NCI-H1694 treated with DMSO at 0.1 percent for 48 hours (cell line): ENCODE measurements at places on chromosomes 11 and 22.

GRCh38 chr11:58632510-58632909 is 10.0 kb downstream of the CNTF start:
- no peak for DNase-seq

- DNase-seq, result no peak
Observed at GRCh38 chr11:92633820-92634219, 335.6 kb upstream of the MTNR1B start.

GRCh38 chr11:130651066-130651855 is 202.8 kb downstream of the ADAMTS15 start:
- peak; percentile 38 for DNase-seq

DNA sequence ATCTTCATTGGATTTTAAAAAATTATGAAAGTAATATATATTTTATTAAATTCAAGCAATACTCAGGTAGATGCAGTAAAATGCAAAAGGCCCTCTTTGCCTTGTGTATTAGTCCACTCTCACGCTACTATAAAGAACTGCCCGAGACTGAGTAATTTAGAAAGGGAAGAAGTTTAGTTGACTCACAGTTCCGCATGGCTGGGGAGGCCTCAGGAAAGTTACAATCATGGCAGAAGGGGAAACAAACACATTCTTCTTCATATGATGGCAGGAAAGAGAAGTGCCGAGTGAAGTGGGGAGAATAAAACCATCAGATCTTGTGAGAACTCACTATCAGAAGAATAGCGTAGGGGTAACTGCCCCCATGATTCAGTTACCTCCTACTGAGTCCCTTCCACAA is 130.8 kb downstream of the HIPK3 start:
- DNase-seq, result no peak

- peak; percentile 94 for DNase-seq
Observed at GRCh38 chr11:1532014-1532586, 40.0 kb downstream of the DUSP8 start.

GRCh38 chr11:113161711-113162591 is 152.4 kb upstream of the TTC12 start:
- no peak for DNase-seq

DNA sequence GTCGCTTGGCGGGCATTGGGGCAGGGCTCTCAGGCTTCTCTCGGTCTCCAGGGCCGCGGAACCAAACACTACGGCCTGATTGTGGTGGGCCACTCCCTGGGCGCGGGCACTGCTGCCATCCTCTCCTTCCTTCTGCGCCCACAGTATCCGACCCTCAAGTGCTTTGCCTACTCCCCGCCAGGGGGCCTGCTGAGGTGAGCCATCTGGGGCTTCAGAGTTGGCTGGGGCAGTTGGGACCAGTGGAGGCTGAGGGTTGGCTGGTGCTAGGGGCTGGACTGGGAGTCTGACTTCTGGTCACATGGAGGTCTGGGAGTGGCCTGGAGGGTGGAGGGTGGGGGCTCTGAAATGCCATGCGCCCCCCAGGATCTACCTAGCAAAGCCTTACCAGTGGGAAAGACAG is 15.3 kb upstream of the MYRF start:
- no peak for DNase-seq

DNA sequence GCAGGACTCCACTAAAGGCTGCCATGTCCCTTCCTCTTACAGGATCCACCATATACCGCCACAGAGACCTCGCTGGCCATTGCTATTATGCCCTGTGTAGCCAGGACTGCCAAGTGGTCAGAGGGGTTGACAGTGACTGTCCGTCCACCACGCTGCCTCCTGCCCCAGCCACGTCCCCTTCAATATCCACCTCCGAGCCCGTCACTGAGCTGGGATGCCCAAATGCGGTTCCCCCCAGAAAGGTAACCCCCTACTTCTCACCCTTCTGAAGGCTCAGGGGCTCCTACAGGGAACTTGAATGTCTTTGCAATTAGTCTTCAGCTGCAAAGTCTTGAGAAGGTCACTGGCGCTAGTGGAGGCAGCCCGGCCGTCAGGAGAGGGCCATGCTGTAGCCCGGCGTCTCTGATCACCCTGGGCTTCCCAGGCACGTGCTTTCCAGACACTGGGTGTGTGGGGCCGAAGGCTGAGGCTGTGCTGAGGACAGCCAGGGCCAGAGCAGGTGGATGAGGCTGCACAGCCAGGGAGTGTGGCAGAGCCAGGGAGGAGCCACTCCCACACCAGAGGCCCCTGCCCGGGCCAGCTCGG is 30.0 kb upstream of the MUC5B start:
- DNase-seq, result no peak

DNA sequence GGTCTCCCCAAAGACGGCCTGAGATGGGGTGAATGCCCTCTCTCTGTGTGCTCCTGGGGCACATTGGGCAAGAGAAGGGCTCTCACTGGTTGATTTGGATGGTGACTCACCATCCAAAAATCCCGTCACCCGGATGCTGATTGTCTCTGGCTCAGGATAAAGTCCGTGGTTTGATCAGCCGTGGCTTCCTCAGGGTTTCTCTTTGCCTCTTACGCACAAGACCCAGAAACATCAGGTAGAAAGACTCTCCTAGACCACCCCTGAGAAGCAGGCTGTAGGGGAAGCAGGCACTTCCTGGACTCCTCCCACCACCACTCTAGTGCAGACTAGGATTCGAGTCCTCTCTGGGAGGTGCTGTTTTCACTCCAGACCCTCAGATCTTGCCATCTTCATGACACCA is 176.1 kb upstream of the NCAM1 start:
- no peak for DNase-seq

DNA sequence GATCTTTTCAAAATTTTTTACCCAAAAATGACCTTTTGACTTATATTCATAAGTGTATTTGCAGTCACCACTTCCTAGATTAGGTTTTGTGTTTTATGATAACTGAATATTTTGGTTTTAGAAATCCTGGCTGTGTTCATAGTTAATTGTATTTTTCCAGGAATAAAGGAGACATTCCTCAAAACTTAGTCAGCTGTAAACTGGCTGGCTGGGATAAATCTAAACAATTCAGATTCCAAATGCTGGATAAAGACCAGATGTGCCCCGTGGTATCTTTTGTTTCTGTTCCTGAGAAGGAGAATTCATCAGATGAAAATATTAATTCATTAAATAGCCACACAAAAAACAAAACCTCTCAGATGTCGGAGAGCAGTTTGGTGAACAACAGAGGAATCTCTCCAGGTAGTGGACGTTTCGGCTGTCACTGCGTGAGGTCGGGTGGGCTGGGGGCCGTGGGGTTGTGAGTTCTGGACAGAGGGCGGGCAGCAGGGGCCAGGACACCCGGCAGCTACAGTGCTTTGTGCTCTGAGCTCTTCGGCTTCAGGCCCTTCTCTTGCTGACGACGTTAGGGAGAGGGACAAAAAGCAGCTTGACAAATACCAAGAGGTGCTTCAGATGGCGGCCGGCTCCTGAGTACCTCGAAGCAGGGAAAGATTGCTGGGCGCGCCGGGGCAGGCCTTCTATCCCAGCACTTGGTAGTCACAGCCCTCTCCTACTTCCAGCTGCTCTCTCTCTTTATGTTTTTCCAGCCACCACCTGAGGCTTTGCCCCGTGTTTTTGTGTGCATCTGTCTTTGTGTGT is 24.6 kb downstream of the MOV10L1 start:
- peak; percentile 13 for DNase-seq

DNA sequence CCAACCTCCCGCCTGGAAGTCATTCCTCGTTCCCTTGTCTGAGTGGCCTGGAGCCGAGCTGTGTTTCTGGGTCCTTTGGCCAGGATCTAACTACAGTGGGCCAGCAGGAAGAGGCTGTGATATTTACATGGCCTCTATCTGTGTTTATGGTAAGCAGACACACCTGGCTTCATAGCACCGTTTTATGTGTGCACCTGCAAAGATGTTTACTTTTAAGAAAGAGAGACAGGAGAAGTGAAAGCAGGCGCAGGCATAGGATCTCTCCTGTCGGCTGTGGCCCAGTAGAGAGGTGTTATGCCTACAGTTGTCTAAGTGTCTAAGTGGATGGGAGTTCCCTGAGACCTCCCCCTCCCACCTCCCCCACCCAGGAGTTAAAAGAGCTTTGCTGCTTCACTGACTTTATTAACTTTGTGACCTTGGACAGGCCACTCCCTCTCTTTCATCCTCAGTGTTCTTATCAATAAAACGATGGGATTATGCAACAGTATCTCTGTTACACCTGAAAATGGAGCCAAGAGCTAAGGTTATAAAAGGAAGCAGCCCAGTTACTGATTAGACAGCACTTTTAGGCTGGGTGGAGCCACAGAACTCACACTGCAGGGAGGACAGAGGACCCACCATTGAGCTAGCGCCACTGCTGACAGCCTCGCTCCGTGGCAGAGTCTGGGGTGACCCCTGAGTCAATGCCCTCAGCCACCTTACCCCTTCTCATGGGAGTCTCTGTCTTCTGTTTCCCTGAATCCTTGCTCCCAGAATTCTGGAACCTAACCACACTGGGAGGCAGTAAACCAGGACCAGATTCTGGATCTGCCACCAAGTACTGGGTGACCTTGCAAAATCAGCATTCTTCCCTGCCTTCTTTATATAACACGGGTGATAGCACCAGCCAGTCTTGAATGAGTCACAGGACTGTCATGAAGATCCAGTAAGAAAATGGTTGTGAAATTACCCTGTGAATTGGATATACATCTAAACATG is 22.0 kb downstream of the ST14 start:
- DNase-seq, result no peak

GRCh38 chr11:132137289-132137980 is 767.0 kb downstream of the NTM start:
- no peak for DNase-seq

DNA sequence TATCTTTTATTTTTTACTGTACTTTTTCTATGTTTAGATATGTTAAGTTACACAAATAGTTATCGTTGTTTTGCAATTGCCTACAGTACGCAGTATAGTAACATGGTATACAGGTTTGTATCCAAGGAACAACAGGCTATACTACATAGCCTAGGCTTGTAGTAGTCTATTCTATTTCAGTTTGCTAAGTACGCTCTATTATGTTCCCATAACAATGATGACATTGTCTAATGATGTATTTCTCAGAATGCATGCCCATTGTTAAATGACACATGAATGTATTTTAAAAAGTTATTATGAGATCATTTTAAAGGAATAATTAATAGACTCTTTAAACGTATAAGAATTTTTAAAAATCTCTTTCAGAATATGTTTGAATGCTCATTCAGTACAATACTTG is 696.7 kb upstream of the CCDC90B start:
- no peak for DNase-seq

DNA sequence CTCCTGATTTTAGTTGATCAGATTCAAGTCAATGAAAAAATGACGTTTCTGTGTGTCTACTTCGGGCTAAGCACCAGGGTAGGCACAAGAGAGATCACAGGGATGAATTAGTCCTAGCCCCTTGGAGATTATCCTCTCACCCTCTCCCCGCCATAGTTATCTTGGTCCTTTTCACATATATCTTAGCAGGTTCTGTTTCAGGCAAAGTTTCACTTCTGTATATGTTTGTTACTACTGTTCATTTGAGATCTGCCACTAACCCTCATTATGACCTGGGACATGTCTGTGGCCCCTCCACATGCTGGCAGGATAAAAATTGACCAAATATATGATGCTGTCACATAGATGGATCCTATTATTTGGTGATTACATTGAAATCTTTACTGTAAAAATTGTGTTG is 186.1 kb downstream of the AASDHPPT start:
- no peak for DNase-seq

DNA sequence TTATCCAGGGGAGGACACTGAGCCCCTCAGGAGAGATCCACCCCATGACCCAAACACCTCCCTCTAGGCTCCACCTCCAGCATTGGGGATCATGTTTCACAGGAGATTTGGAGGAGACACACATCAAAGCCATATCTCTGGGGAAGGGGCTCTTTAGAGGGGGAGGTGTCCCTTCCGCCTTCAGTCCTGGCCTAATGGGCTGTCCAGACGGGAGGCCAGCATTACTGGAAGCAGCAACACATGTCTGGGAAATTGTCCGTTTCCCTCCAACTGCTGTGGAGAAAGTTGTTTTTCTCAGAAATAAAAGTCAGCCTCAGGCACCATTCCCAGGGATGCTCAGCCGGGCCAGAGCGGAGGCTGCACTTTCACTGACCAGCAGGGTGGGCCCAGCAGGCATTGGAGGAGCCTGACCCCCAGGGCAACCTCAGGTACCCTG is 9.5 kb downstream of the CACNA1I start:
- DNase-seq, result no peak

- DNase-seq, result no peak
Observed at GRCh38 chr11:6022956-6023355, 7.6 kb downstream of the OR56A1 start.

GRCh38 chr11:74720596-74721478 is 10.4 kb downstream of the CHRDL2 start:
- no peak for DNase-seq

DNA sequence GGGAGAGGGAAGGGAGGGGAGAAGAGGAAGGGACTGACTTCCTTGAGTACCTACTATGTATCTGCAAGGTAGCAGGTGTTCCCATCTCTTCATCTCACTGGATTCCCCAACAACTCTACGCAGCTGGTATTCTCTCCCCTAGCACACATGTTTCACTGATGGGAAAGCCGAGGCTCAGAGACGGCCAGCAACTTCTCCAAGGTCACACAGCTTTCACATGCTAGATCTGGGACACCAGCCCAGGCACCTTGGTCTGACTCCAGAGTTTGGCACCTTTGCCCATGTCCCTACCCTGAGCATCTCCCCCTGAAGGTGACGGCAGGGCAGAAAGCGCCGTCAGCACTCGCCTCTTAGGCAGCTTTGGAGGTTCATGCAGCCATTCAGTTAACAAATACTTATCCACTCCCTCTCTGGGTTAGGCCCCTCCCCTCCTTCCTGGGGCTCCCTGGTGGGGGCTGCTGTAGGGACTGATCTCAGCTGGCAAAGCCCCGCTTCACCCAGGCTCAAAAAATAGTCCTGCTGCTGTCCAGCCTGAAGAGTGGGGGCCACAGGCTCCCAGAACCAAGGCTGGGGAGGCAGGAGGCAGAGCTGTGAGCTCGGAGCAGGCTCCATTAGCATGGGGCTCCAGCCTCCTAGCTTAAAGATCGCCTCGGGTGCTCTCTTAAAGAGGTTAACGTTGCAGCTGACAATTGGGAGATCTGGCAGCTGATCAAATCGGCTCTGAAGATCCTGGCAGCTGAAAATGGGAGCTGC is 79.4 kb downstream of the IGLL1 start:
- no peak for DNase-seq

- no peak for DNase-seq
Observed at GRCh38 chr11:7480113-7480512, 5.2 kb upstream of the OLFML1 start.

DNA sequence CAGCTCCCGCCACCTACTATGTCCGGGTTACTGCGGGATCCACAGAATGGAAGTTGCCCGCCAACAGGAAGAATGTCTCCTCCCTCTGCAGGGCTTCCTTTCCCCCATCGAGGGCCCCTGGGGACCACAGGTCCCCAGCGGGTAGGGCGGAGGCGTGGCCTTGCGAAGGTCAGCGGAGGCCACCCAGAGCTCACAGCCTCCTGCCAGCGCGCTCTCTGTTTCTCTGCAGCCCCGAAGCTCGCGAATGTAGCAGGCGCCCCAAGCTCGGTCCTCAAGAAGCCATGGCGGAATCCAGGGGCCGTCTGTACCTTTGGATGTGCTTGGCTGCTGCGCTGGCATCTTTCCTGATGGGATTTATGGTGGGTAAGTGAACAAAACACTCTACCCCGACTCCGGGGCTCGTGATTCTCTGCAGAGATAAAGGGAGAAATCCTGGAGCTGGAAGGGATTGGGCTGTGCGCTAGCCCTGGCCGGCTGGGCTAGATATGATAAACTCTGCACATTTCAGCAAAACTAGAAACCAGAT is at the start of gene NAALAD2:
Gene NAALAD2, plus strand, starts transcription at position 186 of the 526 bp plus-strand sequence. Its CDS starts 96 bp downstream, at position 282.
- no peak for DNase-seq
